ENCODE measurements at places on chromosomes 12 and 14.

DNA sequence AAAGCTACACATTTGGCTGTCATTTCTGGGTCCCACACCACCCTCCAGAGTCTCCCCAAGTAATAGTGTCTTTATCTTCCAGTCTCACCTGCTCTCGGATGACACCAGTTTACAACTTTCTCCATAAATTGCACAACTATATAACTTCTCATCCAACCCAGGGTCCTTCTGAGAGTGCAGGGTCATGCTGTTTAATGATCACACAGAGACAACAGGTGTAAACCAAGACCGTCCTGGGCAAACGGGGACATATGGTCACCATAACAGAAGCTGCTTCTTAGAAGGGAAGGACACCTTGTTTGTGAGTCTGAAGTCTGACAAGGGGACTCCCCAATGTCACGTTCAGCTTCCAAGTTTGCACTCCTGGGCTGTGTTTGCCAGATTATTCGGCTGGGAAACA, 74.3 kb downstream of the MAP1LC3B2 start:
- no peak for DNase-seq

DNA sequence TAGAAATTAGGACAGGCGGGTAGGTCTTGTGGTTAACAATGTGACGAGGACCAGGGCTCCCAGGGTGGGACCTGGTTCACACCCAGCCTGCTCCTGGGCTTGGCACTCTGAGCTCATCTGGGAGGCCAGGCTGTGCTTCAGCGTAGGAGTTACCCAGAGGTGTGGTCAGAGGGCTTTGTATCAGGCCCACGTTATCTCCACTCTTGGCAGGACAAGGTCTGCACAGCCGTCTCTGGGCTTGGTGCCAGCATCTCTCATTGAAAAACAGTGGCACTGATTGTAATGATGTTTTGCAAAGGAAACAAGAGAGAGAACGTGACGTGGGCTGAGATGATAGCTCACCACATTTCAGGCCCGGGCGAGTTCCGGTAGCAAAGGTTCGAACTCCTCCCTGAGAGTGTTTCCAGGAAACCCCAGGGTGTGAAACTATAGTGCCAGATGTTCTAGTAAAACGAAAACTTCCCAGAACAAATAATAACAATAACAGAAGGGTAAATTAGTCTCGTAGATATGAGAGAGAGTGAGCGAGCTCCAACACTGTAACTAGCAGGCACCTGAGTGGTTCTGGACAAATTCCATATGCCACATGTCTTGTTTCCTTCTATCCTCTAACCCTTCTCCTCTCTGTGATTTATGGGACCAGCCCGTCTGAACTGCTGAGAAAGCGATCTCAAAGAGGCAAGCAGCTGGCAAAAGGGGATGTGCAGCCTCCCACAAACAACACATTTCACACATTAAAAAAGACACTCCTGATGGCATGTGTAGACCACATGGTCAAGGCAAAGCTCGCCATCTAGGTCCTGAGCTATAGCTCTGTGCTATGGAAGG, 227.3 kb downstream of the KTN1 start:
- peak; percentile 66 for DNase-seq

DNA sequence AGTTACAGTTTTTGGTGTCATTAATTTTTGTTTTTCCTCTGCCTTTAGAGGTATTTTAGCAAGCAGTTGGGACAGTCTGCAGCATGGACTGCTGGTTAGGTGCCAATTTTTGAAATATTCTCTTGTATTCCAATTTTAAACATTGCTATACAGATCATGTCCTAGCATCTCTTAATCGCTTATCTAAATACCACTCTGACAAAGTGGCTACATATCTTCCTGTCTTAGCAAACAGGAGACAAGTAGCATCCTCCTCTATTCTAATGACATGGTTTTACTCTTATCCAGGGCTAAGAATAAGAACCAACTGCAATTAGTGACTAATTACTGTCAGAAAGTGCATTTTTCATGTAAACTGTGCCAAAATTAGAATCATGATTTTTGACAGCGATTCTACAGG, 117.8 kb upstream of the ATP2B1 start:
- DNase-seq = no peak

GRCh38 chr12:114306646-114307045, 99.3 kb downstream of the TBX5 start:
- DNase-seq = no peak

- no peak for DNase-seq
These were observed 68.0 kb downstream of the GALNT4 start for GRCh38 chr12:89456565-89456964.

DNA sequence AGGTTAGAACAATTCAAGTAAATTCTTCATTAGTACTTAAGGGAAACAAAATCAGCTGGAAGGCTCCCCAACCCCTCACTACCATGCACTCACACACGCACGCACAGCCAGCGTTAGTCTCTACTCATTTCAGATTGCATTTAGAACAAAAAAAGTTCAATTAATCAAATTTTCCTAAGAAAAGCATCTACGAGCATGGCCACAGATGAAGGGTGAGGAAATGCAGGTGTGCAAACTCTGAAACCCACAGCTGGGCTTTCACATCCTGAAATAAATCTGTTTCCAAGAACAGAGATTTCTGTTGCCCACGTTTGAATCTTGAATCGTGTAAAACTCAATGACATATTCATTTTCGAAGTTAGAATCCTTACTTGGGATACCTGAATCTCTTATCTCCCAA, 62.6 kb downstream of the SEL1L start:
- no peak for DNase-seq
